Lung microvascular endothelial cell (primary cell): ENCODE measurements at places on chromosomes 5 and 9.

- DNase-seq, result peak; percentile 21
Observed at GRCh38 chr5:43422143-43422542, 10.0 kb upstream of the CCL28 start.

DNA sequence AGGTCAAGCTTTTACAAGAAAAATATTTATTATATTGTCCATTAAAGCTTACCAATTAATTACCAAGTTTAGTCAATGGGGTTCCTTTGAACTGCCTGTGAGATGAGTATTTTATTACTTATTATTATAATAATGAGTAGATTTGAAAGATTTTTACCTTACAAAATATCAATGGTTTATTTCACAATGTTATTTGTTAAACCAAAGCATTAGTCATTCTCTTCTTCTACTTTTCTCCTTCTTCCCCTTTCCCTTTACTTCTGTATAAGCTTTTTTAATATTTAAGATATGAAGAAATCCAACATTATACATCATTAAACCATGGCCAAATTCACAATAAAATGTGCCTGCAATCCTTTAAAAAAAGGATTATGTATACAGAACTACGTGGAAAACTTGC, 369.5 kb downstream of the ARL15 start:
- DNase-seq, result no peak

GRCh38 chr5:153559926-153560325, 69.5 kb downstream of the GRIA1 start:
- peak; percentile 56 for DNase-seq

DNA sequence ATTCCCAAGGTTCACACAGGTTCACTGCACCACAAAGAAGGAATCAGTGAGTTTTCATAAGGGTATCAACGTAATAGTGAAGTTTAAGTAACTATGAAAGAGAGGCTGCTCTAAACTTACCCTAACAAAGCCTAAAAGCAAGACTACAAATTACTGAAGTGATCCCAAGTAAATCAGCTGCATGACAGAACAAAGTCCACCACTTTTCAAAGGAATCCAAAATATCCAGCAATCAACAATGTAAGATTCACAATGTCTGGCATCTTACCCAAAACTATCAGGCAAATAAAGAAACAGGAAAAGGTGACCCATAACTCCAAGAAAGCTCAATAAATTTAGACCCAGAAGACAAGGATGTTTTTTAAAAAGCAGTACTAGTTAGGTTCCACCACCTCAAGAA, 70.1 kb downstream of the GNAQ start:
- DNase-seq, result no peak

DNA sequence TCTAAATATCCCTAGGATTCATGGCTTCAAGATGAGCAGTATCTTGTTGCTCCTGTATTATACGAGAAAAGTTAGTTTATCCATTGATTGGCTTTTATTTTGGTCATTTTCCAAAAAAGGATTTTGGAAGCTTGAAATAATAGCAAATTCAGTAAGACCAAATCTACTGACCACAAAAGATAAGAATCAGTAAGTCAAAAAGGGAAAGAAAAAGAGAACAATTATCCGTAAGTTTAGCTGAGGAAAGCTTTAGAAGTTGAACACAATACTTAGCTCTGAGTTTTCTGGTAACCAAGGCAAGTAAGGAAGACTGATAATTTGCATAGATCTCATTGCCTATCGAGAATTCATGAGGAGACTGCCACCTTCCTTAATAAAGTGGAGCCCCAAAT, 9.1 kb downstream of the TGFBR1 start:
- DNase-seq, result no peak

GRCh38 chr9:17402309-17402708, 176.6 kb upstream of the SH3GL2 start:
- peak; percentile 63 for DNase-seq

- DNase-seq, result peak; percentile 58
Observed at GRCh38 chr5:77066823-77067442, 20.2 kb downstream of the ZBED3 start.

GRCh38 chr5:132661231-132662003, 3.4 kb downstream of the IL13 start:
- DNase-seq, result no peak

DNA sequence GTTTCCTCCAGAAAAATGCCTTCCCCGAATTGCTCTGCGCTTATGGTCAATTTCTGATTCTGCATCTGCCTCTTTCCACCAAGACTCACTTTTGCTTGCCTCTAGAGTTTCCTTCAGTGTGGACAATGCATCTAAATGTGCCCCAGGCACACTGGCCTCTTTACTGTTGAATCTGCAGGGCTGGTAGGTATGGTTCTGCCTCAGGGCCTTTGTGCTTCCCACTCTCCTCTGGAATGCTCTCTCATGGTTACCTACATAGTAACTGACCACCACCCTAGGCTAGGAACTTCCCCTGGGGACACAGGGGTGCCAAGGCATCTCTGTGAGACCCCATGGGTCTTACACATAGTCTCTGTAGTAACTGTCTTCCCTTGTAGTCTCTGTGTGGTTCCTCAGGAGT, 1258.6 kb downstream of the CDH12 start:
- no peak for DNase-seq

GRCh38 chr5:34822956-34823715, 15.8 kb upstream of the TTC23L start:
- no peak for DNase-seq
